ENCODE measurements at places on chromosomes 12 and 14.

GRCh38 chr12:124804011-124804621, 59.5 kb downstream of the SCARB1 start:
- peak; percentile 63 for ATAC-seq

DNA sequence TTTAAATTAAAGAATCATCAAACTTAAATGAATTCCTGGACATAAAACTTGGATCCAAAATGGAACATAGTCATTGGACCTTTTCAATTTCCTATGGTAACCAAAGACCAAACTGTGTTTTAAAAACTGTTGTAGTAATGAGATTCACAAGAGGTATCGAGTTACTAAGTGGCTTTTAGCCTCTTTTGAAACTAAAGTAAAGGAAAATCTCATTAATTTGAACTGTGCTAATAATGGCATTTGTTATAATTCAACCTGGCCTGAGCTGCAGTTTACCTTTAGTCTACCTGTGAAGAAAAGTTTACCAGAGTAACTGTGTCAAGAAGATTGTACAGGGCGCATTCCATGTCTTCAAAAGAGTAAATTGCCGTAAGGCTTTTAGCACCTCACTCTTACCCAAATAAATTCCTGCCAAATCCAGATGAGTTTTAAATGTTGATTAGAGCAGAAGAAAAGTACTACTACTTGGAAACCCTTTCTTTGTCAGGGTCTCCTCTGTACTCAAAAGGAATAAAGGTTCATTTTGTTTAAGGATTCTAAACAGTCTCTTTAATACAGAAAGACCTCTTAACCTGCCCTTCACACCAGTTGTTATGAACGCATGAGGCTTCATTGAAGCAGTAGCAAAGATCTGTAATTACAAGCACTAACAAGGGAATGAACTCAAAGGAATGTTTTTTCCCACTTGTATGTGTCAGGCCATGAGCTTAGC, 17.1 kb upstream of the MED13L start:
- ATAC-seq = no peak

- no peak for ATAC-seq
These were observed 69.4 kb downstream of the CD163L1 start for GRCh38 chr12:7374423-7375144.

DNA sequence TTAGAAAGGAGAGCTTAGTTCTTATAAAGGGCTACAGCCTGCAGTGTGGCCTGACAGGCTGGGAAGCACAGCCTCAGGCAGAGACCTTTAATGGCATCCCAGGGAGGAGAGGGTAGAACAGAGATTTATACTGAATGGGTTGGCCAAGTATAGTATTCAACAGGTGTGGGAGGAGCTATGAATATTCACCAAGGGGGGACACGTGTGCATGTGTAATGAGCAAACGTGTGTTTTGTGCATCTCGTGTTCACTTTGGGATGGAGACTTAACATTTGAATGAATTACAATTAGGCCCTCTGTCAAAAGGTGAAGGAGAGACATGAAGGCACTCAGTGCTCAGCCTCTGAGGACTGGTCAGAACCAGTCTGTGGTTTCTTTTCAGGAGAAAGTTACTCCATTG, 5.2 kb downstream of the TDP1 start:
- ATAC-seq = no peak

GRCh38 chr14:94998685-94999084, 158.6 kb downstream of the DICER1 start:
- ATAC-seq = no peak

Data from esophagus mucosa (tissue), 1 donor.